SHP77 (cell line): ENCODE measurements at places on chromosomes 3 and 15.

DNA sequence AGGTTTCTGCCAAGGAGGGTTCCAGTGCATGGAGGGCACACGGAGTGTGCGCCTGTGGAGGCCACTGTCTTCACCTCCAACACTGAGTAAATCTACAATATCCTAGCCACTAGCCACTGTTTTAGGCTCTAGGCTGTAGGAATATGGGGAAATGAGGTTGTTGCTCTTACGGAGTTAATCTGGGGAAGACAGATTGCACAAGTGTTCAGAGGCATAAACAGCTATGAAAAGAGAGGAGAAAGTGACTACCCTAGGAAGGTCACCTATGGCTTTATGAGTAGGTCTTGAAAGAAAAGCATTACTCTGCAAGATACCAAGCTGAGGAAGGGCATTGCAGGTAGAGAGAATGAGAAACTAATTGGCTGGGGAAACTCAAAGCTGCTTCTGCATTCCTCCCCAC is 85.7 kb downstream of the CYP19A1 start:
- no peak for DNase-seq

GRCh38 chr3:119276680-119277079 is 17.5 kb upstream of the ARHGAP31 start:
- no peak for DNase-seq

DNA sequence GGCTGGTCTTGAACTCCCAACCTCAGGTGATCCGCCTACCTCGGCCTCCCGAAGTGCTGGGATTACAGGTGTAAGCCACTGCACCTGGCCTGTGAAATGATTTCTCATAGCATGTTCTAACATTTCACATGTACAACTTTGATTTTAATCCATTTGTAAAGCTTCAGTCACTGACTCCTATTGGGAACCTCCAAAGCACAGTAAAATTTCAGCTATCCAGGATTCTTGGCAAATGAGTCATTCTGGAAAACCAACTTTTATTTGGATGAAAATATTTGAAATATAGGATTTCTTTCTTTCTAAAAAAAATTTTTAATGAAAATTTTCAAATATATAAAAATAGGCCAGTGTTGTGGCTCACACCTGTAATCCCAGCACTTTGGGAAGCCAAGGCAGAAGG is 2.7 kb upstream of the LMAN1L start:
- no peak for DNase-seq

DNA sequence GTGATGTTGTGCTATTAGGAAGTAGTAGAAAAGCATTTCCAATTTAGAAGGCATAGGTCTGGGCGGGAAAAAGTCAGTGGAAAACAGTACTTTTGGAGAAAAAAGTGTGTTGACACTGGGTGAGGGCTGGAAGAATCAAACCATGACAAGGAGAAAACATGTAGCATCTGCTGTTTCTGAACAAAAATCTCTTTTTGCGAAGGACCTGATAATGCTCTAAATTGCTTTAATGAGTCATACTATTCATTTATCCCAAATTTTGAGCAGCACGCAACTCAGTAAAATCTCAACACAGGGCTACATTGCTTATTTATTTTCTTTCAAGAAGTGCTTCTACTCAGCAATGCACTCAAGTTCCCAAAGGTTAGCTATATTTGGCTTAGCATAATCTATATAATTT is 292.7 kb downstream of the DIPK2A start:
- DNase-seq: no peak

DNA sequence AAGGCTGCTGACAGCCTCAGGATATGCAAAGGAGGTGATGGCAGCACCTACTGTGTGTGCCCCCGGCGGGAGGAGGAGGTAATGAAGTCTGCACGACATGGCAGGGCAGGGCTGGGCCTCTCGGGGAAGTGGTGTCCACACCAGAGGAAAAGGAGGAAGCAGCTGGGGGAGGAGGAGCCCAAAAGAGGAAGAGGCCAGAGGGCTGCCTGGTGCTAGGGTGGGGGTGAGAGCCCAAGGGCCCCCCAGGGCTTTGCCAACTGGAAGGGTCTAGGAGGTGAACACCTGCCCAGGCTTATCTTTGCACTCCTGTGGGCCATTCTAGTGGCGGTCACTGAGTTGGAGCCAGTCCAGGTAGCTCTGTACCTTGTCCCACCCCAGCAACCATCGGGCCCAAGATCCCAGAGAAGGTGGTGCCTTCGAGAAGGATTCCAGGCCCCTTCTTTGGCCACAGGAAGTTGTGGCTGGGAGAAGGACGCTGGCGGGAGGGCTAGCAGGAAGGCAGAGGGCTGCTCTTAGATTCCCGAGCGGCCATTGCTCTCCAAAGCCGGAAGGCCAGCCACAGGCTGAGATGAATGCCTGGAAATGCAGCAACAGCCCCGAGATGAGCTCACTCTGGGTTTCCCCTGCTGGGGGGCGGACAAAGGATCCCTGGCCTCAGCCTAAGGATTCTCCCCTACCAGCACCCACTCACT is 7.0 kb downstream of the GNAI2 start:
- no peak for DNase-seq

DNA sequence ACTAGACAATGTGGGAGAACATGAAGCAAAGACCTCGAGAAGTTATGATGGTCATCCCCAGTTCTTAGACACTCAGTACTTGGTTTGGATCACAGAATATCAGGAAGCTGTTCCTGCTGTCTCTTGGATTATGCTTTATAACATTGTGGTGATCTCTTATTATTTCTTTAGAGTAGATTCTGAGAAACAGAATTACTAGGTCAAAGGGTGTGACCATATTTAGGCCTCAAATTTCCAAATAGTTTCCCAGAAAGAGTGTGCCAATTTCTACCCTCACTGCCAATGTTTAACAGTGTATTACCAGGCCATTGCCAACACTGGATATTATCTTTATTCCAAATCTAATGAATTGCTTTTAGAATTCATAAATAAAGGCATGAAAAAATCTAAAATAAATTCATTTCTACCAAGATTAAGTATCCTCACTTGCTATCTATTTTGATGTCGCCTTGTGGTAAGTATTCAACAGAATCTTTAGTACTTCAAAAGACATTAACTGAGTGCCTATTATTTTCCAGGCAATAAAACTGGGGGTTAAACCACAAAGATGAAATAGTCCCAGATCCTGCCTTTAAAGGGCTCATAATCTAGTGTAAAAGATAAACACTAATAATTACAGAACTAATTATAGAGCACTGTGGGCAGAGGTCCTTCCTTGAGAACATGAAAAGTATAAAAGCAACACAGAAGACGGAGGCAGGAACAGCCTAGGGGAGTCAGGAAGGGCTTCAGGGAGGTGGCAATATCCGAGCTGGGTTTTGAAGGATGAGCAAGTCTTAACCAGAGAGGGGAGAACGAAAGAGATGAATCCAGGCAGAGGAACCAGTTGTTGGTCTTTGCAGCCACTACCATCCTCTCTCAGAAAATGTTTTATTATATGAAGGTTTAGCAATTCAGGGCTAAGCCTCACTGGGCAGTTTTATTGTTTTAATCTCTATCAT is 86.8 kb downstream of the IGF2BP2 start:
- no peak for DNase-seq
